Coronary artery (tissue), 2 donors: ENCODE measurements at places on chromosomes 1 and 21.

DNA sequence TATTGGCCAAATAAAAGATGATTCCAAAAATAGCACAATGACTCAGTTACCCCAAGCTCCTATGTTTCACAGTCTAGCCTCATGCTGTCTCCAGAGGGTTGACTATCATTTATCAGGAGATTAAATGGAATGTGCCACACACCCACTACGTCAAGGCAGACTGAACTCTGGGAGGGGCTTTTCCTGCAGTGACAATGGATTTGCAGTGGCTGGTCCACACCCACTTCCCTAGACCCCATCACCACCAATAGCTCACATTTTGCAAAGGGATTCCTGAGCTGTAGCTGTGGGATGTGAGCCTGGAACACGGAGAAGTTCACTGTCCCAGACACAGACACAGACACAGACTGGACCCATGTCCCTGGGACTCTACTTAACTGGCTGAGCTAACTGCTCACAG is 77.1 kb downstream of the HLCS start:
- DNase-seq, result no peak

DNA sequence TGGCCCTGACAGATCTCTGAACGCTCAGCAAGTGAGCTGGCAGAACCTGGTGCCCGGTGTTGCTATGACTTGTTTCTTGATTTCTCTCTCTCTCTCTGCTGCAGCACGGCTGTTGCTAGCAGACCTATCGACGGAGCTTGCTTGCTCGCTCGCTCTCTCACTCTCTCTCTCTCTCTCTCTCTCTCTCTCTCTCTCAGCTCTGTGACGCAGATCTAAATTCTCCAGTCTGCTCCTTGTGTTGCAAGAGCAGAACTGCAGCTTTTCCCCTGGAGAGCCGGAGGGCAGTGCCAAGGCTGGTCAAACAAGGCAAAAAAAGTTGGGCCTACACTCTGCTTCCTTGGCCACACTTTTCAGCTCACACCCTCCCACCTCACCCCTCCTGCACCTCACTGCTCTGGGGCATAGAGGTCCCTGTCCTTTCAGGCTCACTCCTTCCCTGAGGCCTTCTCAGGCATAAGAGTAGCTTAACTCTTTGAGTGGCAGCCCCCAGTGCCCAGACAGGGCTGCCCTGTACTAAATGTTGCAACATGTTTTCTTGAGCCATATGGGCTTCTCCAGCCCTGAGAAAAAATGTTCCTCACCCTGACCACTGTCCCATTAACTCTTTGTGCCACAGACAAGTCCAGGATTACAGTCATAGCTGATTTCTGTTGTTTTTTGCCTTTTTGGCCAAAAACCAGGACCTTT is 72.2 kb downstream of the CD46 start:
- peak; percentile 97 for DNase-seq

GRCh38 chr1:152034654-152035538 is 1.9 kb downstream of the S100A11 start:
- DNase-seq, result no peak

DNA sequence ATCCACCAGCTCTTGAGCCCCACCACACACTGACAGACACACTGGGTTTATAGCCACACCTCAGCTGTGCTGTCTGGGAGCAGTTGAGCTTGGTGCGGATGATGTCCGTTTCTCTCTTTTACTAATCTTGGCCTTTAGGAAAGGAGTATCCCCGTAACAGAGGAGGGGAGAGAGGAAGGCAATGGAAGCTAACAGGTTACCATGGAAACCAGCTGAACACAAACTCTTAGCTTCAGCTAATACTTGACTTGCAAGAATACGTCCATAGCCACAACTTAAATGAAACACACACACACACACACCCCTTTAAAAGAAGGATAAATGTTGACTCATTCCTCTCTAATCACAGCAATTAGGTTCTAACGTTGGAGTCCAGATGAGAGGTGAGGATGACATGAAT is 28.0 kb upstream of the LRRN2 start:
- no peak for DNase-seq

- no peak for DNase-seq
These were observed 128.7 kb upstream of the DPYD start for GRCh38 chr1:98049370-98050135.

DNA sequence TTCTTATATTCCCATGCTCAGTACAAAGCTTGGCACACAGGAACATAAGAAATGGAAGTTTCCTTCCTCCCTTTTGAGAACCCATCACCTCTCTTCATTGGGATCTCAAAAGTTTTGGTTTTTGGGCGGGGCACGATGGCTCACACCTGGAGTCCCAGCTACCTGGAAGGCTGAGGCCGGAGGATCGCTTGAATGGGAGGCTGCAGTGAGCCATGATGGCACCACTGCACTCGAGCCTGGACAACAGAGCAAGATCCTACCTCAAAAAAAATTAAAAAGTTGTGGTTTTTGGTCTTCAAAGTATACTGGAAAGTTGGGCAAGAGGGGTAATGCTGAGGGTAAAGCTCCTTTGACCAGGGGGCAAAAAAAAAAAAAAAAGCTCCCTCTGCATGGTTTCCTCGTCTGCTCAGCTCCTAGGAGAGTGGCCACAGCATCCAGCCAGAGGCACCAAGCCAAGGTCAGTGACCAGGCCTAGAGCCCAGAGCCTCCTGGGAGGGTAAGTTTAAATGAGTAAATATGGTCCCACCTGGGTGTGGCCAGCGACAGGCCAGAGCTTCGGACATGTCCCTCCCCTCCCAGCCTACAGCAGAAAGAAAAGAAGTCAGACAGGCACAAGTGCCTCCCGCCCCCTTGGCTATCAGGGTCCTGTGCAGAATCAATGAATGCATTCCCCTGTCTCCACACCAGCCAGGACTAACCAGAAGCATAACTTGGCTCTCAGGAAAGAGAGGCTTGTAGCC is 5.0 kb downstream of the MEF2D start:
- DNase-seq, result no peak

- no peak for DNase-seq
These were observed 58.4 kb downstream of the SIPA1L2 start for GRCh38 chr1:232571523-232571922.

- no peak for DNase-seq
These were observed 18.7 kb downstream of the STK40 start for GRCh38 chr1:36367066-36367465.

DNA sequence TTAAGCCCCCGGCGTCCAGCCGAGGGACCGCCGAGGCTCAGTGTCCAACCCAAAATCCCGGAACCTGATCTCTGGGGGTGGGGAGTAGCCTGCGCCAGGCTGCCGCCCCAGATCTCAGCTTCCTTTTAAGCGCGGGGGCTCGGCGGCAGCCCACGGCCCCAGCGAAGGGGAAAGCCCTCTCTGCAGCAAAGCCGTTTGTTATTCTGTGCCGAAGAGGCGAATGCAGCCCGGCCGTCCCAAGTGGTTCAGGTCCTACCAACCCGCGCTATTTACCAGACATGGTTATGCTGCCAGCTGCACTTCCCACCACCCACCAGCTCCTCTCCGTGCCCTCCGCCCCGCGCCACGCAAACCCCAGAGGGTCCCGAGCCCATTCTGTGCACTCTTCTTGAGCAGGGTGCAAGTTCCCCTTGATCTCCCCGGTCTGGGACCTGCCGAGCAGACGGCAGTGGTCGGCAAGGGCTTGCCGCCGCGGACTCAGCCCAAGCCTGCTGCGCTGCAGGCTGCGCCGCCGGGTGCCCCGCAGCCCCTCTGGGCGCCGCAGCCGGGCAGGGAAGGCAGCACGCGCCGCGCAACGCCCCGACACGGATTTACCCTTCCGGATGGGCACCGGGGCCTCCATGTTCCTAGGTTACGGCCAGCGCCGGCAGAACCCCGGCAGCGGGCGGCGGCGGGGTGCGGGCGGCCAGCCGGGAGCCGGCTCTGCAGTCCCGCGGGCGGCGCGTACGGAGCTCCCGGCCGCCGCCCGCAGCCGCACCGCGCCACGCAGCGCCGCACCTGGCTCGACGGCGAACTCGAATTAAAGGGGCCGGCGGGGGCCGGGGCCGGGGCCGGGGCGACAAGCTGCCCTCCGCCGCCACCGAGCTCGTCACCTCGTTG is 738 bp upstream of the KCNA2 start:
- no peak for DNase-seq

- DNase-seq, result peak; percentile 64
These were observed 13.4 kb upstream of the PWP2 start for GRCh38 chr21:44093761-44094160.

- DNase-seq, result no peak
These were observed 16.3 kb downstream of the CLIC4 start for GRCh38 chr1:24761582-24761981.

DNA sequence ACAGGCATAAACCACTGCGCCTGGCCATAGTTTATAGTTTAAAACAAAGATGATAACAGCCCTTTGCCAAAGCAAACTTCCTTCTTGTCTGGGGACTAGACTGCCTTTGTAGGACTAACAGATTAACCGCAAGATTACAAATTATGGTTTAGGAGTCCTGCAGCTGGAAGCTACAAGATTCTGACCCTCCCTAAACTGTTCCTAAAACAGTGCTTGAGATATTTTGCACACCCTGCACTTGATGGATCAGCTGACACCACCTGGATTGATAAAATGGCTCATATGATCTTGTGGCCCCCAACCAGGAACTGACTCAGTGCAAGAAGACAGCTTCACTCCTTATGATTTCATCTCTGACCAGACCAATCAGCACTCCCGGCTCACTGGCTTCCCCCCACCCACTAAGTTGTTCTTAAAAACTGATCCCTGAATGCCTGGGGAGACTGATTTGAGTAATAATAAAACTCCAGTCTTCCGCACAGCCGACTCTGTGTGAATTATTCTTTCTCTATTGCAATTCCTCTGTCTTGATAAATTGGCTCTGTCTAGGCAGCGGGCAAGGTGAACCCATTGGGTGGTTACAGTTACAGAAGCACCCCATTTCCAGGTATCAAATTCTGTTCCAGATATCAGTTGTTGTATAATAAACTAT is 13.8 kb upstream of the RNF11 start:
- DNase-seq, result no peak

GRCh38 chr1:224644553-224645154 is 28.5 kb downstream of the CNIH3 start:
- DNase-seq, result no peak

DNA sequence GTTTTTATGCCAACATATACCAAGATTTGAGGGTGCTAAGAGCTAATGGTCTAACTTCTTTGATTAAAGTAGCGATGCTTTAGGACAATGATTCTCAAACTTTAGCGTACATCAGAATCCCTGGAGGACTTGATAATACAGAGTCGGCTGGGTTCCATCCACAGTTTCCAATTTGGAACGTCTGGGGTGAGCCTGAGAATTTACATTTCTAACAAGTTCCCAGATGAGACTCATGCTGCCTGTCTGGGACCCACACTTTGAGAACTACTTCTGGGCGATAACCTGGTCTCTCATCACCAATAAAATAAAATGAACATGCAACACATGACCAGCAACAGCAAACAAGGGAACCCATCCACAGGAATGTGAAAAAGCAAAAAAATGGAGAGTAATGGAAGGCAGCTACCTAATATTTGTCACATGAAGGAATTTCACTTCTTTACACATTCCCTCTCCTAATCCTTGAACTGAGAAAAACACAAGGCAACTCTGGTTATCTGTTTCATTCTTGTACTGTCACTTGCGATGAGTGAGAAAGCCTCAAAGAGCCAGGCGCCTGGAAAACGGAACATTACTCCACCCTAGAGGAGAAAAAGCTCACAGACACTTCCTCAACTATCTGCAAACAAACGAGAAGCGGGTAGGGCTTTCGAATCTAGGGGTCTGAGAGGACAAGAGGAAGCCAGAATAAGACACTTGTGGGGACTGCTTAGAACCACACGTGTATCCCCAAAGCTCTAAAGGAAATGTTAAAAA is 14.0 kb downstream of the HSF2BP start:
- DNase-seq, result no peak

GRCh38 chr1:47761201-47761930 is 235.8 kb downstream of the TRABD2B start:
- DNase-seq, result no peak

GRCh38 chr1:58893257-58893869 is 109.5 kb upstream of the JUN start:
- no peak for DNase-seq

GRCh38 chr1:165635329-165635728 is 4.3 kb downstream of the MGST3 start:
- DNase-seq, result no peak

DNA sequence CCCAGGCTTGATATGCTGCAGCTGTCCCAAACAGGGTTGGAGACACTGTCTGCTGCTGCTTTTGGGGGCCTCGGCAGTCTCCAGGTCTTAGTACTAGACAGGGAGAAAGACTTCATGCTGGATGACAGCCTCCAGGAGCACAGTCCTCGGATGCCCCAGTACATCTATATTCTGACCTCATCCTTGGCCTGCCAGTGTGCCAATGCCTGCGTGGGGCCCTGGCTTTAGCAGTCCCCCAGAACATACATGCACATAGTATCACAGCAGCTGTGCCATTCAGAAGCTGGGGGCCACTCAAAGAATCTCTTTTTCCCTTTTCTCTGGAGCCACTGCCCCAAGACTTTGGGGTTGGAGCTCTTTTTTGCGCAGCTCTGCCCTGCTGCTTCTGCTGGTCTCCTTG is 4.4 kb upstream of the ZSCAN20 start:
- DNase-seq, result no peak

- no peak for DNase-seq
These were observed 13.4 kb upstream of the NOS1AP start for GRCh38 chr1:162056043-162056442.

- DNase-seq, result no peak
These were observed 466.8 kb downstream of the DSCAM start for GRCh38 chr21:40379881-40380810.

- DNase-seq, result no peak
These were observed 4.5 kb downstream of the PARP1 start for GRCh38 chr1:226403201-226404034.

GRCh38 chr1:247204177-247204647 is 32.4 kb upstream of the ZNF124 start:
- no peak for DNase-seq

DNA sequence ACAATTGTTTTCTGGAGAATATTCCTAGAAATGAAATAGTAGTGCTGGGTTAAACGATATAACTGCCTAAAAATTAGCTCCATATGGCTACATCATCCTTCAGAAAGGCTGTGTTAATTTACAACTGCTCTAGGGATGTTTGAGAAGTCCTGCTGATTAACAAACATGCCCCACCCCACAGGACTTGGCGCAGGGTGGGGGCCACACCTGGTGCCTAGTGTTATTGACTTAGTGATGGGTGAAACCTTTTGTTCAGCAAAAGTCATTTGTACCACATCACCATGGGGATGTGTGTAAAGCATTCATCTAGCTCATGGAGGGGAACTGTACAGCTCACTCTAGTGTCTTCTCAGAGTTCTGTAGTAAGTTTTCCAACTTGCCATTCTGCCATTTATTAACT is 492.8 kb downstream of the CAMTA1 start:
- no peak for DNase-seq

DNA sequence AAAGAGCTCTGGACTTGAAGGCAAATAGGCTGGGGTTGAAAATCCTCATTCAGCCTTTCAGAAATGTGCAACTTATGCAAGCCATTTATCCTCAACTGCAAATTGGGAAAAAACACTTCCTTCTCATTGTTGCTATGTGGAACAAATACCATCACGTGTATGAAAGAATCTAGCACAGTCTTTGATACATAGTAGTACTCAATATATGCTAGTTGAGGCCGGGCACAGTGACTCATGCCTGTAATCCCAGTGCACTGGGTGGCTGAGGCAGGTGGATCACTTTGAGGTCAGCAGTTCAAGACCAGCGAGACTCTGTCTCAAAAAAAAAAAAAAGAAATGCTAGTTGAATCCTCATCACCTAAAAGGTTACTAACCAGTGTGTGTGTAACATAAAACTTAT is 8.2 kb downstream of the PI4KB start:
- no peak for DNase-seq

- no peak for DNase-seq
These were observed 164.6 kb downstream of the PLPP3 start for GRCh38 chr1:56414728-56415224.

- no peak for DNase-seq
These were observed 205.6 kb downstream of the ATG4C start for GRCh38 chr1:62989497-62989896.
